ENCODE measurements at places on chromosomes 13 and 19.
A peak's percentile ranks its signal among the peaks of the same experiment; 100 is the strongest.

- DNase-seq: no peak
Measured at GRCh38 chr13:20798027-20798426, 24.3 kb upstream of the EEF1AKMT1 start.

DNA sequence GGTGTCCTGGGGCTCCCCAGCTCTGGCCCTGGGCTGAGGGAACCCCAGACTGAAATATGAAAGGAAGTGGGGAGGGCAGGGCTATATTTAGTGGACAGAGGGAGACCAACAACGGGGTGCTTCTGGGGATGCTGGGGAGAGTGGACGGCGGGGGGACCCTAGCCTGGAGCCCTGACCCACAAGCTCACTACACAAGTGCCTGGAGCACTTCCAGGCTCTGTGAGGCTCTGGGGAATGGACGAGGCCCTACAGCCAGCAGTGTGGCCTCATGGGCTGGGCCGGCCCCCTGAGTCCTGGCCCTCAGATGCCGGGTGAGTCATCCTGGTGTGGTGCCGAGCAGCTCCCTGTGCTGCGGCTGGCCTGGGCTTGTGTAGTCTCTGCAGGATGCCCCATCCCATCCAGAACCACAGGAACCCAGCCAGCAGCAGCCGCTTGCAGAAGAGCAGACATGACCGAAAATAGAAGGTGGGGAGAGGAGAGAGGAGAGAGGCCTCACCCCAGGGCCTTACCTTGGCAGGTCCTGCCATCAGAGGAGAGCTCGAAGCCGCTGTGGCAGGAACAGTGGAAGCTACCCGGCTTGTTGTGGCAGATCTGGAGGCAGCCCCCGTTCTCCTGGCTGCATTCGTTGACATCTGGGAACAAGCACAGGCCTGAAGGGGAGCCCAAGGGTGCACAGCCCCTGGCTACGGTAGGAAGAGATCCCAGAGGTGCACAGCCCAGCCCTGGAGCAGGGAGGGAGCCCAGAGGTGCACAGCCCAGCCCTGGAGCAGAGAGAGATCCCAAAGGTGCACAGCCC lies 26.1 kb downstream of the GAS6 start:
- peak; percentile 94 for DNase-seq

- DNase-seq: no peak
Measured at GRCh38 chr13:46542833-46543232, 10.1 kb upstream of the LRCH1 start.

- DNase-seq: no peak
Measured at GRCh38 chr13:100552755-100553154, 35.8 kb downstream of the GGACT start.

DNA sequence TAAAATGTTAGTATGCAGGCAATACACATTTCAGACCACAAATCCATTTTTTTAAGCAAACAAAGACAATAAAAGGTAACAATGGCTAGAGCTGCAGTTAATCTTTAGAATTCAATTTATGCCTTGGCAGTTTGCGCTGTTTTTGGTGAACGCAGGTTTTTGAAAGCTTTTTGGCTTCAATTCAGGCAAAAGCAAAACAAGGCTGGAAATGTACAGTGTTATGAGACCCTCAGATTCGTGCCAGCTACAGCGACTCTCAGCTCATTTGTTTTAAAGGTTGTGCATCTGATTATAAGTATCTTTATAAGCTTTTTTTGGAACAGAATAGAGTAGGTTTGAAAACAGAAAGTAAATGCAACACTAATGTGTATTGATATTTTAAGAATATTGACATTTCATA lies 63.6 kb upstream of the SOX1 start:
- no peak for DNase-seq

DNA sequence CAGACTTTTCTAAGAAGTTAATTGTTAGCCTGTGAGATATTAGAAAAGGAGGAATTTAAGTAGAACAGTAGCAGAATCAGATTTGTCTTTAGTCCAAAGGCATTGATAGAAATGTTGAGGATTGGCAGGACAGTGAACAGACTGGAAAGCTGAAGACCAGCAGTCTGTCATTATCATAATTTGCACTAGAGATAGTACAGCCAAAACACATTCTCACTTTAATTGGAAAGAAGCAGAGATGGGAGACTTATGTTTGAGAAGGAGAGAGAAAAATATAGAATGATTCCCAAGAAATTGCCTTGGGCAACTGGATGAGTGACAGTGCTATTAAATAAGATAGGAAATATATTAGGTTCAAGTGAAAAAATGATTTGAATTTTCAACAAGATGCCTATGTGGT lies 755.5 kb downstream of the SLITRK5 start:
- DNase-seq: no peak

DNA sequence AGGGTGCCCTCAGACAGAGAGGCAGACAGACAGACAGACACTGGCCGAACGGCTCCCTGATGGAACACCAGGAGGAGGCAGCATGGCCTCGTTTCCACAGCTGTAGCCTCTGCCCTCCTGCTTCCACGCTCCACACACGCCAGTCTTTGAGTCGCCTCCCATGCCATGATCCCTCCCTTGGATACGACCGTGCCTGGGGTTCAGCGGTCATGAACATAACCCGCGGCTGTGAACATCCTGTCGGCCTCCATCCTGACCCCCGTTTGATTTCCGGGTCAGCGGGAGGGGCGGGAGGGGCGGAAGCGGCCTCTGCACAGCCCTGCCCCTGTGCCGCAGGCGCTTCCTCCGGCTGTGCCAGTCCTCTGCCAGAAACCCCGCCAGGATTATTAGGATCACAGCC lies 23.4 kb downstream of the GP6 start:
- DNase-seq: no peak

- peak; percentile 74 for DNase-seq
Measured at GRCh38 chr13:35979361-35979951, 151.7 kb downstream of the DCLK1 start.

- DNase-seq: no peak
Measured at GRCh38 chr19:52148256-52148655, 8.5 kb upstream of the ZNF616 start.

DNA sequence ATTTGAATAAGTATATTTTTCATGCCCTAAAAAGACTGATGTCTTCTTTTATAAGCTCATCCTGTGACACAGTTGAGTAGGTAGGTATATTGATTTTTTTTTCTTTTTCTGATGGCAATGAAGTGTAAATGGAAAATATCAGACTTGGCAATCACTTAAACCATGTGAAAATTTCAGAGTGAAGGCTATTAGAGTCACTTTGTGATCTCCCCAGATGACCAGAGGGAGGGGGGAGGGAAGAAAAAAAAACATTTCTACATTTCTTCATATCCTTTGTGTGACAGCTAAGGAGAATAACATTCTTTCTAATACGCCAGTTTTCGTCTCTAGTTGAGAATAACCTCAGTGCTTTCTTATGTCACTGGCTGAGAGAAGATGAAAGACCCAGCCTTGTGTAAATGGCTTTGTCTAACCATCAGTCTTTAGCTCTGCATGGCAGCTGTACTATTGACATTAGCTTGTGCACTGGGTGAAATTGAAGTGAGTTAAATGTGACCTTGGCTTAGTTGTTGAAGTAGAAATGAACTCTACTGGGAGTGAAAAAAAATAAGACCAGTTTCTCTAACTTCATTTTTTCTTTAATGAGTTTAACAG lies 332.1 kb upstream of the DACH1 start:
- no peak for DNase-seq

GRCh38 chr13:73341748-73342147 lies 282.9 kb downstream of the KLF5 start:
- DNase-seq: peak; percentile 10

DNA sequence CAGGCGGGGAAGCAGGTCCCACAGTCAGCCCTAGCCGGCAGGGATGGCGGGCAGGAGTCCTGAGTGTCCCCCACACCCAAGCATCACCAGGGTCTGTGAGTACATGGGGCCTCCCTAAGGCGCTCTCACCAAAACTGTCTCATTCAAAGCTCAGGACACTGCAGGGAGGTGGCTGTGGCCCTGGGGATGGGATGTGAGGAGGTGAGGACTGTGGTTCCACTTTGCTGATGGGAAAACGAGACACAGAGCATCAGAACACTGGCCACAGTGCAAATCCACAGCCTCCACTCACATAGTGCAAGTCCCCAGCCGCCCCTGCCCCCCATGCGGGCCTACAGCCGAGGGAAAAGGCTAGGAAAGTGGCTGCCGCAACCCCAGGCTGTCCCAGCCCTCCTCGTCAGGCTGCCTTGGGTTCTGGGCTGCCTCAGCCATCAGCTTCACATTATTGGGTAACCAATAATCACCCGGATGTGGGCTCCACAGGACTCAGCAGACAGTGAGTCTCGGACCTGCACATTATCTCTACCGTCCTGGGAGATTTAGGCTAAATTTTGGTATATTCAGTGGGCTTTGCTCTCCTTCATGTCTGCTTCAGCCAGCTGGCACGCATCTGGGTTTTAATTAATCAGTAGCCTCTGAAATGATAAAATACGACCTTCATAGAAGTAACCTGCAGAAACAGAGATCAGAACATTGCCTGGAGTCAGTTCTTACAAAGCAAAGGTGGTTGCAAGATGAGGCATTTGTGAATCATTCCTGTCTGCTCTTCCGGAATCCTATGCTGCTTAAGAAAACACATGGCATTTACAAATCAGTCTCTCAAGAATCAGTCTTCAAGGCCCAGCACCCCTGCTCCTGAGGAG lies 77.0 kb downstream of the SOX1 start:
- no peak for DNase-seq

DNA sequence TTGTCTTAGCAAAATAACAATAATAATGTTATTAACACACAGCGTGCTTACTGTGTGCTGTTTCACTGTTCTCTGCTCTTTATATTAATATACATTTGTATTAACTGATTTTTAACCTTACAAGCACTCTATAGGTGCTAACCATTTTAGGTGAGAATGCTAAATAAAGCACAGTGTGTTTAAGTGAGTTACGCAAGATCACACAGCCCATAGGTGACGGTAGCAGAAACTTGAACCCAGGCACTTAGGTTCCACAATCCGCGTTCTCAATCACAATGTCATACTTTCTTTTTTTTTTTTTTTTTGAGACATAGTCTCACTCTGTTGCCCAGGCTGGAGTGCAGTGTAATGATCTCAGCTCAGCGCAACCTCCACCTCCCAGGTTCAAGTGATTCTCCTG lies 5.8 kb downstream of the ZNF30 start:
- DNase-seq: no peak

- DNase-seq: no peak
Measured at GRCh38 chr19:34124828-34125227, 47.5 kb upstream of the LSM14A start.

DNA sequence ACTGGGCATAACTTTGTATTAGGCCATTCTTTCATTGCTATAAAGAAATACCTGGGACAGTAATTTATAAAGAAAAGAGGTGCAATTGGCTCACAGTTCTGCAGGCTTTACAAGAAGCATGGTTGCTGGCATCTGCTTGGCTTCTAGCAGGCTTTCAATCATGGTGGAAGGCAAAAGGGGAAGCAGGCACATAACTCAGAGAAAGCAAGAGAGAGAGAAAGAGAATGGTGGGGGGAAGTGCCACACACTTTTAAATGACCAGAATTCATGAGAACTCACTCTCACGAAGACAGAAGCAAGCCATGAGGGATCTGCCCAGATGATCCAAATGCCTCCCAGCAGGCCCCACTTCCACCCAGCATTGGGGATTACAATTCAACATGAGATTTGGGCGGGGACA lies 179.7 kb downstream of the SPRY2 start:
- no peak for DNase-seq

GRCh38 chr13:45362939-45363338 lies 22.0 kb upstream of the TPT1 start:
- DNase-seq: no peak

DNA sequence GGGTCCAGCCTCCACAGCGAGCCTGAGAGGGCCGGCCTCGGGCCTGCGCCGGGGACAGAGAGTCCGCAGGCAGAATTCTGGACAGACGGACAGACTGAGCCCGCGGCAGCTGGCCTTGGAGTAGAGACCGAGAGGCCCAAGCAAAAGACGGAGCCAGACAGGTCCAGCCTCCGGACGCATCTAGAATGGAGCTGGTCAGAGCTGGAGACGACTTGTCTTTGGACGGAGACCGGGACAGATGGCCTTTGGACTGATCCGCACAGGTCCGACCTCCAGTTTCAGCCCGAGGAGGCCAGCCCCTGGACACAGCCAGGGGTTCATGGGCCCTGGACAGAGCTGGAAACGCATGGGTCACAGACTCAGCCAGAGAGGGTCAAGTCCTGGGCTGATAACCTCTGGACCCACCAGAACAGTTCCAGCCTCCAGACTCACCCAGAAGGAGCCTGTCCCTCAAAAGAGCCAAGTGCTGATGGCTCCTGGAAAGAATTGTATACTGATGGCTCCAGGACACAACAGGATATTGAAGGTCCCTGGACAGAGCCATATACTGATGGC lies 490 bp downstream of the ITPKC start:
- no peak for DNase-seq

DNA sequence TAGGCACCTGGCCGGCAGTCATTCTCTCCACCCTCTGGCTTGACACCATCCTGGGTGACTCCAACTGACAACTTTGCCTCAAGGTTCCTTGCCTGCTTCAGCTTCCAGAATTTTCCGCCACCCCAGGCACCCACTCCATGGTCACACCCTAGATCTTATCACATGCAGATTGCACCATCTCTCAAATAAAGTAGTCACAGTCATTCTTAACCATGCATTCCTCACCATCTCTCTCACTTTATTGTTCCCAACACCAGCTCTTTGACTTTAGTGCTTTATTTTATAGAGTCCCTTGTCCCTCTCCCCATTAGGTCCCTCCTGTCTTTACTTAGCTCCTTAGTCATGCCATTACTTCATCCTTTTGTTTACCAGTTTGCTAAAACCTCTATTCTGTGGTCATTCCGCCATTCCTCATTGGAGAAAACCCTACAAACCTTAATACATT lies 351.7 kb downstream of the SPRY2 start:
- peak; percentile 24 for DNase-seq

DNA sequence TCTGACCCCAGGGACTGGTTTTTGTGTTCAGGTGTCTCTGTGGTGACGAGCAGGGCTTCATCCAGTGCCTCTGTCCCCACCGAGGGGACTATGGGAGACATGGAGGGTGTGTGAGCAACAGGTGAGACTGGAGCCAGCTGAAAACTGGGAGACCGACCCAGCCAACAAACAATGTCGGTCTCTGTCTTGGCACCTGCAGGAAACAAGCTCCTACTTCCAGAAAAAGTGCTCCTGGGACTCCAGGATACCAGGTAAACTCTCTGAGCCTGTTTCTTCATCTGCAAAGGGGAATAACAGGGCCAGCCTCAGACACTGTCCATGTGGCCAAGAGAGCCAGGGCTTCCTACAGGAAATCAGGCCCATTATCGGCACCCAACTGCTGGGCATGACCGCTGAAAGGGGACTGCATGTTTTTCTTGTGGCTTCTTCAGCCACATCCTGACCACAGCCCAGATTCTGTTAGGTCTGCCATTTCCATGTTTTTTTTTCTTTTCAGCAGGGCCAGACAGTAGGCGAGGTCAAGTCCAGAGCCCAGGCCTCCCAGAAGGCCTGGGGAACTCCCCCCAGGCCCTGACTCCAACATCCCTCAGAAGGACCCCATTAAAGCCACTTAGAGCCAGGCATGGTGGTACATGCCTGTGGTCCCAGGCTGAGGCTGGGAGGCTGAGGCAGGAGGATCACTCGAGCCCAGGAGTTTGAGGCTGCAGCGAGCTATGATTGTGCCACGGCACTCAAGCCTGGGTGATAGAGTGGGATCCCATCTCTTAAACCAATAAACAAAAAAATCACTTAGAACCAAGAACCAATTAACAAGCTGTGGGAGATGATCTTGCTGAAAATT lies 836 bp upstream of the BST2 start:
- DNase-seq: no peak
